ENCODE measurements at places on chromosomes 3 and 15.

DNA sequence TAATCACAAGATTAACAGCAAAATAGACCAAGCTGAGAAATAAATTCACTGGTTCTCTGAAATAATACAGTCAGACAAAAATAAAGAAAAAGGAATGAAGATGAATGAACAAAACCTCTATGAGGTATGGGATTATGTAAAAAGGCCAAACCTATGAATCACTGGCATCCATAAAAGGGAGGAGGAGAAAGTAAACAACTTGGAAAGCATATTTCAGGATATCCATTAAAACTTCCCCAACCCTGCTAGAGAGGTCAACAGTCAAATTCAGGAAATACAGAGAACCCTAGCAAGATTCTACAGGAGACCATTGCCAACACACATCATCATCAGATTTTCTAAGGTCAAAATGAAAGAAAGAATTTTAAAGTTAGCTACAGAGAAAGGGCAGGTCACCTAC, 649.7 kb upstream of the CBLB start:
- DNase-seq: peak; percentile 36

DNA sequence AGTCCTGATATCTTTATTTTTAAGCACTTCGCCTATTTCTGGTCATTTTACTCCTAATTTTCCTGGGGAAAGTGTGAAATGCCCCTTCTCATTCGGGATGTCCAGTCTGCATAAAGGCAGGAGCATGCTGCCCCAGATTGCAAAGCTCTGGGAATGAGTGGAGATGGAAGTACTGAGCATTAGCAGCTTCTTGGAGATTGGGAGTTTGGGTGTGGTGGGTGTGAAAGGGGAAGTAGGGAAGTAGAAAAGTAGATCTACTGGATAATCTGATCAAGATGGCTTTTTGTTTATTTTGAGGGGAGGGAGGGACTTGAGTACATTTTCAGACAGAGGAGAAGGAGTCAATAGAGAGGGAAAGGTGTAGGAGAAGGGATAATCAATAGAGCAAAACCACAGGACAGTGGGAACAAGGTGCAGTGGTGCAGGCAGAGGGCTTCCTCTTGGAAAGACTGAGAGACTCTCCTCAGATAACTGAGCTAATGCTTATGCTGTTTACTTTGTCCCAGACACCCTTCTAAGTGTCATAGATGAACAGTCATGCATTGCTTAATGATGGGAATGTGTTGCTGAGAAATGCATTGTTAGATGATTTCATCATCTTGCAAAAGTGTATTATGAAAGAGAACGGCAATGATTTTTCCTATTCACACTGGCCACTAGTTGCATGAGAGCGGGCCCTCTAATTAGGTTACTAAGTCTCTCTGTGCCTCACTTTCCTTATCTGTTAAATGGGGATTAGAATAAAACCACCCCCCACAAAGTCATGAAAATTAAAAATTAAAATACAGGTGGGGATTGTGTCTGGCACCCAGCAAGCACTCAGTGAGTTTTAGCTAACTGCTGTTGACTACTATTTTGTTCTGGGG, 45.5 kb downstream of the PHLDB2 start:
- DNase-seq: peak; percentile 96

DNA sequence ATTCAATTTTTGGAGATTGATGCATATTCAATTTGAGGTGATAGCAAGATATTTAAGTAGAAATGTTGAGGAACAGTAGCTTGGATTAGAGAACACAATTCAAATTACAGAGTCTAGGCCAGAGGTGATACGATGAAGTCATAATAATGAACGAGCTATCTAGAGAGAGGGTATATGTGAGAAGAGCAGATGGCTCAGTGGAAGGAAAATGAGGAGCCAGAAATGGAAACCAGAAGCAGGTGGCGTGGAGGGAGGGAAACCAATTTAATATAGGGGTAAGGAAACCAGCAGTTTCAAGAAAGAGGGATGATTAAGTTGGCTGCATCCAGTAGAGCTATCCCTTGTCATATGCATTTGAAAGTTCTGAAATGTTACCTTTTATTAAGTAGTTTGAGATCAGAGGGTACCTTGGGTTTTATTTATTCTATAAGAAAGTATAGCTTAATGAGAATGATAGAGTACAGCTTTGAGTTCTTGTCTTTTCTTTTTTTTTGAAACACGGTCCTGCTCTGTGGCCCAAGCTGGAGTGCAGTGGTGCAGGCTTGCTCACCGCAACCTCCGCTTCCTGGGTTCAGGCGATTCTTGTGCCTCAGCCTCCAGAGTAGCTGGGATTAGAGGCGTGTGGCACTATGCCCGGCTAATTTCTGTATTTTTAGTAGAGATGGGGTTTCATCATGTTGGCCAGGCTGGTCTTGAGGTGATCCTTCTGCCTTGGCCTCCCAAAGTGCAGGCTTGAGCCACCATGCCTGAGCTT, 22.1 kb downstream of the NCK1 start:
- no peak for DNase-seq

- no peak for DNase-seq
These were observed 72.9 kb upstream of the MNS1 start for GRCh38 chr15:56537881-56538280.

GRCh38 chr3:60277361-60277800, 973.9 kb downstream of the FHIT start:
- no peak for DNase-seq

GRCh38 chr15:34610354-34610753, 26.9 kb upstream of the GOLGA8B start:
- DNase-seq: peak; percentile 28

GRCh38 chr3:19155375-19155774, 7.1 kb downstream of the KCNH8 start:
- no peak for DNase-seq

All from mesenchymal stem cell (in vitro differentiated cells and primary cell).